ENCODE measurements at places on chromosomes 16 and 17. TPM values are rescaled to one million over a fixed set of nuclear protein-coding genes. Genes with fewer than 3 reads are reported as not detected.

DNA sequence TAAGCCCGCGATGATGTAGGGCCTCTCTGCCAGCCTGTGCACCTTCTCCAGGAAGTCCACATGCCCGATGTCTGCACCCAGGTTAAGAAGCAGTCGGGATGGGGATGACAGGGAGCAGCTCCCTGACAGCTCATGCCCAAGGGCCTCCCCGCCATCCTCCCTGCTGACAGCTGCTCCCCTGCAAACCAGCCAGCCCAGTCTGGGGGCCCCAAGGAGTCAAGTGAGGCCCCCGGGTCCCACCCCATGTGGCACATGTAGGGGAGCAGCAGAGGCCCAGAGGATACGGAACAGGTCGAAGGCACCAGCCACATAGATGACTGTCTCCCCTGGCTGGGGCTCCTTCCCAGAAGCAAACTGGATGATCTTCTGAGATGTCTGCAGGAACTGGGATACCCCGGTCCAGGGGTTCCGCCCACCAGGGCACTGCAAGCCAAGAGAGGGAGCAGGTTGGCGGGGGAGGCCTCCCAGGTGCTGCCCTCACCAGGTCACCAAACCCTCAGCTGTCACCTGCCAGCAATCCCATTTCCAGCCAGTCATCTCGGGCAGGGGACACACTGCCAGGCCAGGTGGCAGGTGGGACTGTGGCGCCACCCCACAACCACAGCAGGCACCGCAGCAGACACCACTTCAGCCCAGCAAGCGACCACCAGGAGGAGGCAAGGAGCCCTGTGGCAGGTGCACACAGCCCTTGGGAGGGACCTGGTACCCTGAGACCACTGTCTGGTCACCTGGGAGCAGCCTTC lies 4.6 kb downstream of the PCYT2 start:
- DNase-seq: no peak

DNA sequence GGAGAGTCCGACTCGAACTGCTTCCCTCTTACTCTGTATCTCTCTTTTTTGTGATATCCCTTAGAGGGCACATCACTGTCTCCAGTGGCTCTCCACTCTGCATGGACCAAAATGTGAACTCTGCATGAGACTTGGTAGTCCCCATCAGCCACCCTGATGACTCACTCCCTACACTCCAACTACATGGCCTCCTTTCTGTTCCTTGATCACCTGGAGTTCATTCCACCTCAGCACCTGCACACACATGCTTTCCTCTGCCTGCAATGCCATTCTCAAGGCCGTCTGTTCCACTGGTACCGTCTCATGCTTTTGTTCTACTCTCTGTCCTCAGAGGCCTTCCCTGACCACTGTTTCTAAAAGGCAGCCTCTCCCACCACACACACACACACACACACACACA lies 109.3 kb downstream of the DNAH9 start:
- no peak for DNase-seq

Gene KRT25
- not detected for total RNA-seq

Gene MARVELD3
- 0.22 TPM for total RNA-seq

Data from adrenal gland (tissue), 19 donors.